Chondrocyte (in vitro differentiated cells): ENCODE measurements at places on chromosomes 2 and 18. TPM values are rescaled to one million over a fixed set of nuclear protein-coding genes. Genes with fewer than 3 reads are reported as not detected.

The TUBA4B gene
- not detected in 3 replicates for total RNA-seq

The CD8A gene
- not detected in 3 replicates for total RNA-seq

The DAW1 gene
- total RNA-seq: 0.28 to 0.65 TPM (median 0.47 TPM) in 3 replicates

GRCh38 chr2:145543856-145544255 lies 1023.9 kb upstream of the ZEB2 start:
- DNase-seq: no peak

DNA sequence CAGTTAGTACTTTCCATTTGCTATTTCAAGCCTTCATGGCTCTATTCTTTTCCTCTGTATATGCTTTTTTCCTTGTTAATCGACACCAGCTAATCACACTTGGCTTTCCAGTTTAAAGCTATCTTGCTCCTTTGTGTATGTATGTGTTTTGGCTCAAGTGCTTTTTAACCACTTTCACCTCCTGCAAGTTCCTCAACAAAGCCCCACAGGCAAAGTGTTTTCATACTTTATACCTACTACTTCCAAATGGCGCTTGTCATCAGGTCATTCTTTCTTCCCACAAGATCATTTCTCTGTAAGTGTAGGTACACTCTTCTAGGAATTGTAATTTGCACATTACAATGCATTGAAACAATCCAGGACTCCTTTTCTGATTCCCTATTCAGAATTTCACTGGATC lies 64.0 kb upstream of the FIGN start:
- no peak for DNase-seq
